ENCODE measurements at places on chromosomes 5 and 9.

- peak; percentile 39 for DNase-seq
These were observed 28.5 kb upstream of the PUM3 start for GRCh38 chr9:2872250-2872930.

DNA sequence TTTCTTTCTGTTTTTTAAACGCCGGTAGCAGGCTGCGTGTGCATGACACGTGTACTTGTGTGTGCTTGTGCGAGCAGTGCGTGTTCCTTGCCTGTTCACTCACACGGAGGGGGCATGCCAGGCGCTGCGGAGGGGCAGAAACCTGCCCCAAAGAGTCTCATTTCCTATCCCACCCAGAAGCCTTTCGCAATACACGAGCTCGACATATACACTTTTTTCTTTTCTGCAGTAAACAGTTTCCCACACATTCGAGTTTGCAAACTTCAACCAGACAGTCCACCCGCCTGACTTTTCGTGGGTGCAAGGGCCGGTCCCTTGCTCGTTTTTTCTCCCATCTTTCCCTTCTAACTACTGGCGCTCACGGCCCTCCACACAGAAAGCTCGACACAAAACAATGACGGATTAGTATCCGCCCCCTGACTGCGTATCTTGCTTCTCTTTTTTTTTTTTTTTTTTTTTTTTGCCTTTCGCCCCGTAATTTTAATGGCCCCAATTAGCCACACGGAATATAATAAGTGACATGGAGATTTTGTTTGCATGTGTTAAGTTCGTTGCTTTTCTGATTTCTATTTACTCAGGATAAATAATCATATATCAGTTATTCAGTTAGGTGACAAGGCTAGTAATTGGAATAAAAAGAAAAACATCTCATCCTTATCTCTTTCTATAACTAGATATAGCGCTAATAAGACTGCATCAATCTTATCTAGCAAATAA is 5.3 kb upstream of the OTP start:
- DNase-seq: no peak

- peak; percentile 74 for DNase-seq
These were observed 6.3 kb downstream of the CRHBP start for GRCh38 chr5:76958991-76959767.

DNA sequence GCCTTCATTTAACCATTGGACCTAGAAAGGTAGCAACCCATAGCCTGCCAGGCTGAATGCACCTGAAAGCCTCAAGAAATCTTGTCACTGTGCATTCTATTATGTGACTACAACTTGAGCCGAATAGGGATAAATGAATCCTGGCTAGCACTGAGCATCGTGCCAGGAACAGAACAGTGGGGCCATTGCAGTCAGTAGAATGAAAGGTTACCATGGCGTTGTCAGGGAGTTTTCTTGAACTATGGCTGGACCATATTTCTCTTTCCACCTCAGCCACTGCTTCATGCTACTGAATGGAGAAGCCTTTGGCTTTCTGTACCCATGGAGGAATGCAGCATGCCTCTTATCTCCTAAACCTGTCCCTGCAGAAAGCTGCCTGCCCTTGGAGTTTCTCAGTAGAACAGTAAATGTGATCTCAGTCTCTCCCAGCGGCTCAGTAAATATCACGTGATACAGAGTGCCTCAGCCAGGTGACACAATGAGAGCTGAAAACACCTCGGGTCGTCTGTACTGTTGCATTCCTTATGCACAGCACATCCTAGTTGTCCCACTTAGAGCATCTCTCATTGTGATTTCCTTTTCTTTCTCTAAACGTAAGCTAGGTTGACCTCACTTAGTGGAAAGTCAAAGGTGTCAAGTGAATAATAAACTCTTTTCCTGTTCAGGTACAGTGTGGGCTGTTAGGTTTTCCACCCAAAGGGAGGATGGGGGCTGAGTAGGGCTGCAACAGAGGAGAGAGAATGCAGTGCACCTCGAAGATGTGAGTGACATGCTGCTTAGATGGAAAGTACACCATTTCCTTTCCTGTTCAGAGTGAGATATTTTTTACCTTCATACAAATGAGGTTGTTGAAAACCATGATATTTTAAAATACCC is 115.3 kb downstream of the MACIR start:
- DNase-seq: no peak

DNA sequence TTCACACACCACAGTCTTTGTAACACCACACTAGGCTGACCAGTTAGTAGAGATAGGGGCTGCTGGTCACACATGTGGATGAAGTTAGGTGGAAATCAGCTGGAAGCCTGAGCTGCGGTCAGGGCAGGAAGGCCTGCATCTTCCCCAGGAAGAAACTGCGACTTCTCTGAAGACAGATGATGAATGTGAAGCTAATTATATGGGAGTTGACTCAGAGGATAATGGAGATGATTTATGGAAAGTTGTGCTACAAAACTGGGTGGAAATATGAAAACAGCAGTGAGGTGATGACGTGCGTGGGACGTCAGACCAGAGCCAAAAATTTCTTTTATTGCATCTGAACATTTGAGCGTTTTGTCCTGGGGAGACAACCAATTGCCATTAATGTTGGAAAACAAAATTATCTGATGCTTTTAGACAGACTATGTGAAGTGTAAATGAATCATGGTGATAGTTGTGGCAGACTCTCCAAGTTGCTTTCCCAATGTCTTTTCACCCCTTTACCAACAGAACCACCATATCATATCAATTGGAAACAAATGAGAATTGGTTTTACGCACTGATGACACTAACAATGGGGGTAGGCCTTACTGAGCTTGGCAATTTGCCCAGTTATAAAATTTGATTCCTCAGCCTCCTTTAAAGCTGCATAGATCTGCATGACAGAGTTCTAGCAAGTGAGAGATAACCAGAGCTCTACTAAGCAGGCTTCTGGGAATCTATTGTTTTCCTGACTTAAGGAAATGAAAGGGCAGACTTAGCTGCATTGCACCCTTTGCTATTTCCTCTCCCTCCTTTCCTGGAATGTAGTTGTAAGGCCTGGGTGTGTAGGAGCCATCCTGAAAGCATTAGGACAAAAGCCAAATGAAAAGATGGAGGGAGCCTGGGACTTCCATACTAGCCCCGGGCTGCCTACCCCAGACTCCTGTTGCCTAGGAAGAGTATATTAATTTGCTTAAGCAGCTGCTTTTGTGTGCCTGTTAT is 84.0 kb downstream of the RAB3C start:
- peak; percentile 97 for DNase-seq

DNA sequence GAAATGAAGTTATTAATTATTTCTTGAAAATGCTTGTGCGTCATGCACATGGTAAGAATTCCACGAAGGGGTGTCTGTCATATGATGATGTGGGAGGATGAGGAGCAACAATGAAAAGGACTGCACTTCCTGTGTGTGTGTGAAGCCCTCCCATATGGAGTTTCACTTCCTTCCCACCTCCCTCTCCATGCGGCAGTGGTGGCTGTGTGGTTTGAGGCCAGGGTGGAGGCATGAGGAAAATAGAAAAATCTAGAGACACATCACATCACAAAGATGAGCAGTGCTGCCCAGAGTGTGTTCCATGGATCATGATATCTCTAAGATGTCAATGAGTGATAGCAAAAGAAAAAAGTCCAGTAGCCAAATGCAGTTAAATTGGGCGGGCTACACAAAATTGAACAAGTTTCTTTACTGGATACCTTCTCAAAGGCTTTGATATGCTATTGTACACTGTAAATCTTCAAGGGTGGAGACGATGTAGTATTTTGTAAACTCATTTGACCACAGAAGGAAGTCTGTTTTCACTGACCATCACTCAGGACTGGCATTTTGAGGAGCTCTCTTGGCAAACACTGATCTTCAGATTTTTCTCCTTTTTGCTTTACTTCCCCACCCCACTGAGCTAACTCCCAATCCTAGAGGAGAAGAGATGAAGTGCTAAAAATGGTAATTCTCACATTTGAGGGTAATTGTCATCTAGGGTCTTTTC is 55.7 kb upstream of the EQTN start:
- DNase-seq: no peak

Data from dermis blood vessel endothelial cell (primary cell).